ENCODE measurements at places on chromosomes 11 and 22.

GRCh38 chr22:26849575-26849974 lies 192.2 kb downstream of the MIAT start:
- DNase-seq = no peak

DNA sequence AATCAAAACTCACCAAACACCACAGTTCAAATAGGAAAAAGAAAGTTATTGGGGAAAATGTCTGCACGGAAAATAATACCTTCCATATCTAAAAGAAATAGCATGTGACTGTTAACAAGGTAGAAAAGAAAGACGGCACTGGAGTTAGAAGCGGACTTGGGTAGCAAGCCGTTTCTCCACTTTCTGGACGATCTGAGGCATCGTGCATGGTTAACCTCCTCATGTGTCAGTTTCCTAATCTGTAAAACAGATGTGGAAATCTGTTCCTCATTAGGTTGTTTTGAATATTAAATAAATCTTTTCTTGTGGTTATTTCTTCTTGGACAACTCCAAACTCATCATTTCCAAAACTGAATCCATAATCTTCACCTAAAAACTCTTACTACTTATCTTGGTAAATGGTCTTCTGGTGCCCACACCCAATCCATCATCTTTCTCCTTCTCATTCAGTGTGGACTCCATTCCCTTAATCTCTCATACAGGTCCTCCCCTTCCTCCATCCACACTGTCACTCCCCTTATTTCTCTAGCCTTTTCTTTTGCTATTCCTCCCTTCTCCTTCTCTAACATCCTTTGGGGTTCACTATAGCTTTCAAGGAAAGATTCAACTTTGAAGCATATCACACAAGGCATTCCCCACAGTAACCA lies 53.5 kb downstream of the VSIG10L2 start:
- no peak for DNase-seq

GRCh38 chr22:32067613-32068012 lies 24.6 kb downstream of the SLC5A1 start:
- DNase-seq = no peak

GRCh38 chr11:76553554-76554476 lies 109.0 kb downstream of the EMSY start:
- no peak for DNase-seq

GRCh38 chr11:55714982-55715888 lies 53.2 kb downstream of the OR4C6 start:
- no peak for DNase-seq

DNA sequence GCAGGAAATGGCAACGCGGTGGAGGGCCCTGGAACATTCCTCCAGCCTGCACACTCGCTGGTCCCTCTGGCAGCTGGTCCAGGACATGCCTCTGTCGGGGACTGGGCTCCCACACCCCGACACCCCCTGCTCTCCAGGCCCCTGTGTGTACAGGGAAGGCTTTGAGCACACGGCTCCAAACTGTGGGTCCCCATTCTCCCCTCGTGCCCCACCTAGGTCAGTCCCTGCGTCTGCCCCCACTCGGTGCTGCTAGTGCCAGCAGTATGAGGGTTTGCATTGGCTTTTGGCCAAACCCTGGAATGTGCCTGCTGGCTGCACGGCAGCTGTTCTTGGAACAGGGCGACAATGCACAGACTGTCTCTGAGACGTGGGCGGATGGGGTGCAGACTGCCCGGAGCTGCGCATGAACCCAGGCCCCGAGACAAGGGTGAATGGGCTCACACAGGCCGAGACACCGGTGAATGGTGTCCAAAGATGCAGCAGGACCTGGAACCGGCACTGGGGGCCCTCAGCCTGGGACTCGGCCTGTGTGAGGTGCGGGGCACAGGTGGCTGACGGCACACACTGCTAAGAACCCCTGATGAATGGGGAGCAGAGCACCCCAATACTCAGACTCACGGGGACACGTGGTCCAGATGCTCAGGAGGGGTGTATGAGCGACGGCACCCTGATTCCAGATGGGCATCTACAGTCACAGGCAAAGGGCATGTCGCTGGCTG lies 7.5 kb upstream of the SYT8 start:
- DNase-seq = peak; percentile 66

DNA sequence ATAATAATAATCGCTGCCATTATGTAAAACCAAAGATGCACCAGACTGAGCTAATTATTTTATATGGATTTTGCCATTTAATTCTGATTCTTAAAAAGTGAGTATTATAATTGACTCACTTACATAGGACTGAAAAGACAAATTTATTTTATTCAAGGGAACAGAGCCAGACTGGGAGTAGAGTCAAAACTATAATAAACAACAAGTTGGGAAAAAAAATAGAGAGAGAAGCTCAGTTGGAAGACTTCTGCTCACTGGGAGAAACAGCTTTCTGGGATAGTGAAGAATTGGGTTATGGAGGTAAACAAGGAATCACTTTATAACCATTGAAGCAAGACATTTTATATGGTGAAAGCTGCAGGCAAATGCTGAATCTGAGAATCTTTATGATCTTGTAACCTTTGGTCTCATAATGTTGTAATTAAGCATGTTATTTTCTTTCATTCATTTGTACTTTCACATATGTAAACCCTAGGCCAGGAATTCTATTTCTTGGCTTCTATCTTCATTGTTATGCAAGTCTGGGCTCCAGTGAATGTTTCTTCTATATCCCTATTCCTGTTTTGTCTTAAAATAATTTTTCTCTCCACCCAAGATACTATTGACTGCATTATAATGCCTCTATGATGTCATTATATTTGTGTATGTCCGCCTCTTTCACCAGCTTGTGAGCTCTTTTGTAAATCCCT lies 725.3 kb upstream of the CCDC179 start:
- no peak for DNase-seq

- DNase-seq = no peak
These were observed 33.7 kb downstream of the GNB1L start for GRCh38 chr22:19820880-19821522.

- DNase-seq = no peak
These were observed 867.1 kb downstream of the BRD1 start for GRCh38 chr22:48960576-48960975.

DNA sequence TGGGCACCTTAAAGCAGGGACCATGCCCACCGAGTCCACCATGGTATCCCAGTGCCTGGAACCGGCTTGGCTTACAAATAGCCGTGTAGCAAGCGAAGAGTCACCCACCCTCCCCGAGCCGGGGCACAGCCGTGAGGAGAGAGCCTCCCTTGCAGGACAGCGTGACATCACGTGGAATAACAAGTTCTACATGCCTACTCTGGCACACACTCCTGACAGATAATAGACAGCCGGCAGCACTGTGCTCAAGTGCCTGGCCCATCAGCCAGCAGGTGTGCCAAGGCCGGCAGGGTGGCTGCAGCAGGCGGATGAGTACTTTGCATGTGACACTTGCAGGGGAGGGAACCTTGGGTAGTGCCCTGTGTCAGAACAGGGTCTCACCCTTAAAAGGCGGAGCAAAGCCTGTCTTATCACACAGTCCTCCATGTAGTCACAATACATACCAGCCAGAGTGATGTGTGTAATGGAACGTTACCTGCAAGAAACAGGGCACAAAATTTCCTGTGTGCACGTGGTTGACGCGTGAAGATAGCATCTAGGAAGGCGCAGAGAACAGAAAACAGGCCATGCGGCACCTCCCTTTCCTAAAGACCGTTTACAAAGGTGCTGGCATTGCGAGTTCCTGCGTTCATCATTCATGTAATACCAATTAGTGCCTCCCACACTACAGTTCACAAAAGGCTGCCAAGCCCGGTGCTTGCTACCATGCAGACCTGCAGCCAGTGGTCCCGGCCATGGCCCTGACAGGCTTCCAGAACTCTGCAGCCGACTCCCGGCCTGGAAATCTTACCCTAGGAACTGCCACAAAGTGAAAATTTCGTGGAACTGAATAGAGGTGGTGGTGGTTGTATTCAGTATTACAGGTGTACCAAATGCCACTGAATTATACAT lies 16.4 kb downstream of the TOM1 start:
- no peak for DNase-seq

GRCh38 chr11:130131961-130132850 lies 27.4 kb upstream of the ST14 start:
- no peak for DNase-seq

DNA sequence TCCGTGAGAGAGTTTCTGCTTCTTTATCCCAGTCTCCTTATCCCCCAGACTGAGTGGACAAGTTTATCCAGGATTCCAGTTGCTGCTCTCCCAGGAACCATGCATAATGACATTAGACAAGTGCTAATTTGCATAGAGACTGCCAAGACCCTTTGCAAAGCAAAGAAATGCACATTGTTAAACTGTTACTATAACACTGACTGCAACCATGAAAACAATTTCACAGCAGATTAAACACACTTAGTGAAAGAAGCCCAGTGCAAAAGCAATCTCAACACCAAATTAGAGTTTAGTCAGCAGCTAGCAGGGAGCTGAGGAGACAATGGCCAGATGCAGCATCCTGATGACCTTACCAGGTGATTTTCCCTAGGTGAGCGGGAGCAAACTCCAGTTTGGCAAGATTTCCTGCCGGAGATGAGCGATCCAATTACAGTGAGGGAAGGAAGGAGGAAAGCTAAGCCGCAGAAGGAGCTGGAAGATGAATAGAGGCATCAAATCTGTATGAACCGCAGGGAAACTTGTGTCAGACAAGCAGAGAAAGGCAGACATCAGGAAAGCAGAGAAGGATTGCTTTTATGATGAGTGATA lies 273.8 kb upstream of the B3GAT1 start:
- DNase-seq = no peak

- no peak for DNase-seq
These were observed 452.7 kb upstream of the CNTN5 start for GRCh38 chr11:98568013-98568412.

DNA sequence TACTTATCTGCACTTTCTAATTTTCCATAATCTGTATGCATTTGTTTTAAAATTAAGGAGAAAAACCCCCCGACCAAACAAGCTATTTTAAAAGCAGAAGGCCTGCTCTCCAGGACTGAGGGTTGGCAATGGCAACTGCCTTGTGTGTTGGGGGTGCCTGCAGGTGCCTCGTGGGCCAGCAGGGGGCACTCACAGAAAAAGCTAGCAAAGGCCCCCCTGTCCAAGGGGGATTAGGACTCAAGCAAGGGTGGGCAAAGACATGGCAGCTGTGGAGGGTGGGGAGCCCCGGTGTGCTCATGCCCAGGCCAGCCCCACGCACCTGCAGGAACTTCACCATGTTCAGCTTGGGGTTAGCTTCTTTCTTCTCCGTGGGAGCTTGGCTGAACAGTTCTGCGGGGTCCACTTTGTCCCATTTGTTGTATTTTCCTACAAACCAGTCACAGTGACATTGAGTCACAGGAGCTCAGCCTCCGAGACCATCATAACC lies 10.3 kb downstream of the TOP3B start:
- no peak for DNase-seq

DNA sequence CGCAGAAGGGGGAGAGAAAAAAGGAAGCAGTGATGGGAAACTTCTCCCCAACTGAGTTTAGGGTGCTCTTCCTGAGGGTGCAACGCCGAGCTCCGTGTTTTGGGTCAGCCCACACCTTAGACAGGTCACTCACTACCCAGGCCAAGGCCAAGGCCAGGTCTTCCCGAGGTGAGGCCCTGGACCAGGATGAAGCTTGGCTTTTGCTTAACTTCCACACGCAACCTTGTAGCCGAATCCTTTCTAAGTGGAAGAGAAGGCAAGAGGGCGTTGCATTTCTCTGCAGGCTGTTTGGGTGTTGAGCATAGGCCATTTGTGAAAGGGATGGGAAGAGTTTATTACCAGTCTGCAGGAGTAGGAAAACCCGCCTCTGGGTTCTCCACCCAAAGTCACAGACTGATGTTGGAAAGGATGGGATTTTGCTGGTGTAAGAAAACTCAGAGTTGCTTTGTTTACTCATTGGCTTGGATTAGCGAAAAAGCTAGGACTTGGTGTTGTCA lies 1.5 kb downstream of the KREMEN1 start:
- no peak for DNase-seq

DNA sequence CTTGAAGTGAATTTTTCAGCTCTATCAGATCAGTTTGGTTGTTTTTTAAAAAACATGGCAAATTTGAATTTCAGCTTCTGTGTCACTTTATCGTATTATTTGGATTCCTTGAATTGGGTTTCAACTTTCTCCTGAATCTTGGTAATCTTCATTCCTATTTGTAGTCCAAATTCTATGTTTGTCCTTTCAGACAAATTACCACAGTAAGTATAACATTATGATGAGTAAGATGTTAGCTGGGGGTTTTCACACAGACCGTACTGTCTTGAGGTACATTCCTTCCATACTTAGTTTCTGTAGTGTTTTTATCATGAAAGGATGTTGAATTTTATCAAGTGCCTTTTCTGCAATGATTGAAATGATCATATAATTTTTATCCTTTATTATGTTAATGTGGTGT lies 28.0 kb downstream of the OR5B17 start:
- DNase-seq = no peak

- no peak for DNase-seq
These were observed 37.9 kb downstream of the SWAP70 start for GRCh38 chr11:9701799-9702198.
